ENCODE measurements at places on chromosomes 7 and 10. TPM values are rescaled to one million over a fixed set of nuclear protein-coding genes. Genes with fewer than 3 reads are reported as not detected.
A peak's percentile ranks its signal among the peaks of the same experiment; 100 is the strongest.

DNA sequence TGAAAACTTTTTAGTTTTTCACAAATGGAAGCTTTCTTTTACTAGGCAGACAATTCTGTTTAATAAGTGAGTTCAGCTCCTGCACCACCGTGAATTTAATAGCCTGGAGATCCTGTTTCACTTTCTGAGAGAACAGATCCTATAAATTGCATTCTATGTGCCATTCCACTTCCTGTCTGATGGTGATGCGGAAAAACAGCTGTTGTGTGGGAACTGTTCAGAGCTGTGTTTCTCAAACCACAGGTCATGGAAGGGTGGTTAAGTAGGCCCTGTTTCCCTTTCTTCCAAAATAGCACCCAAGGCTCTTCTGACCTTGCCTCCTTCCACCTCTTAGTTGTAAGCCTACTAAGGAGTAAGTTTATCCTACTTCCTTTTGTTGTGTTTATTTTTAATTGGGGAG, 97.2 kb upstream of the DKK1 start:
- DNase-seq: no peak

DNA sequence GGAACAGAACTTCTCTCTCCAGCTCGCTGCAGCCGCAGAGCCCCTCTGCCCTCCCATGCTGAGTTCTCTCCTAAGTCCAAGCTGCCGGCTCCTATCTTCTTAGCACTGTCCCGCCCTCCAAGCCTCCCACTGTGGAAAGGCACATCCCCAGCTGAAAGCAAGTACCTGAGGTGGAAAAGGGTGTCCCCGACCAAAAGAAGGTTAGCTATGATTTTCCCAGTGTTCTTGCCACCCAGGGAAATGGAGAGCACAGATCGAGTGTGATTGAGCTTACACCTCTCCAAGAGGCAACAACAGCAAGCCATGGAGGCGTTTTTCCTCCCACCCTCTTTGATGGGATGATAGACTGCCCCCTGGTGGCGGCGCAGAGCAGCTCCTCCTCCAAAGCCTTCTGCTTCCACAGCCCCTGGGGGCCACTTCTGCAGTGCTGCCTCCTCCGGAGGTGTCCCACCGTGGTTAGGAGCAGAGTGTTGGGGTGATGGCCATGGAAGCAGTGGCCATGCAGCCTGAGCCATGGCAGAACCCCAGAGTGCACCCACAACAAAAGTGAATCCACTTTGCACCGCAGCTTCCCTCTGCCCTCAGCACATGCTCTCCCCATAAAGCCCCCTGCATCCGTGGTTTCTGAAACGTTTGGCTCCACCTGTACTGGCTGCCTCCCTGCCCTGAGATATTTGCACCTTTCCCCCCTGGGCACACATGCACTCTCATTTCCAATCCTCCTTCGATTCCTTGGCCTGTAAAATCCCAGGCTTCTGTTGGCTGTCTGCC, 143.1 kb upstream of the STK17A start:
- DNase-seq: peak; percentile 68

GRCh38 chr7:70706698-70707097, 425.2 kb upstream of the GALNT17 start:
- no peak for DNase-seq

Gene C10orf90
- not detected for total RNA-seq

DNA sequence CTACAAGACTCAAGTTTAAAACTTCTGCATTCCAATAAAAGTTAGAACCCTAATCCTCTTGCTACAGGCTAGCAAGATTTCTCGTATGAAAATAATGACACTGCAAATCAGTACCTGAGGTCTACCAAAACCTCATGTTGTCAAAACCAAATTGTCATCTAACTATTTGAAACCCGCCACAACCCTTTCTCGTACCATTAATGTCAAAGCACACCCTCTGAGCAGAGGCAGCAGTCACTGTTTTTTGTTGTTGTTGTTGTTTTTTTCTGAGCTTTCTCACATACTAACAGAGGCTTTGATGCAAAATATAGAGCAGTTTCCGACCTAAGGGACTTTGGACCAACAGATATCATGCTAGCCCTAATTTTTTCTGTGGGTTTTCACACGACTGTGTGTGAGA, 563.9 kb upstream of the C7orf33 start:
- no peak for DNase-seq

Gene FOXL3
- total RNA-seq: not detected

DNA sequence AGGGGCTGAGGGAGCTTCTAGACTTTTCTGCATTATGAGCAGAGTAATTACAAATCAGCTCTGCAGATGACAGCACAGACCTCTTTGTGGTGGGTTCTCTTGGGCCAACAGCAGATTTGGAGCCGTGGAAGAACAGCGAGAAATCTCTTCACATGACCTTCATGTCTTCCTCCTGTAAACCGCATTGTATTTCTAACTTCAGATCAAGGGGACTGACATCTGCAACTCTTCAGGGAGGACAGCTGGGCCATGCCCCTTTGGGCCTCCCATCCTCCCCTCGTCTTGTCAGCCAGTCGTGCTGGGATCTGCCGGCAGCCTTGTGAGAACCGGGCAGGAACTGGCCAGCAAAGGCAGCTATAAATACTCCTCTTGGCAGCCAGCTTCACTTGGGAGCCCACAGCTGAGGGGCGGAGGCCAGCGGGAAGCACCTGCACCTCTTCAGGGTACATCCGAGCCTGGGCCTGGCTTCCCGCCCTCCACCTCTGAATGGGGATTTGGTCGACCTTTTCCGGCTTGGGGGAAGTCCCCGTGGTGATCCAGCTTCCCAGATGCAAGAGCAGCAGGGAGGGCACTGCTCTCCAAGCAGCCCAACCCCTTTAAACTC, 54.7 kb downstream of the STEAP1B start:
- DNase-seq: no peak

- DNase-seq: no peak
Observed at GRCh38 chr7:2181077-2181854, 51.5 kb downstream of the MAD1L1 start.

Gene LOXL4
- not detected for total RNA-seq

- DNase-seq: peak; percentile 8
Observed at GRCh38 chr10:86288695-86289576, 77.7 kb downstream of the GRID1 start.

- DNase-seq: no peak
Observed at GRCh38 chr7:42283553-42283952, 46.5 kb upstream of the GLI3 start.

- DNase-seq: no peak
Observed at GRCh38 chr10:72875250-72876055, 18.1 kb upstream of the OIT3 start.

- DNase-seq: no peak
Observed at GRCh38 chr7:2166625-2167280, 66.0 kb downstream of the MAD1L1 start.

GRCh38 chr7:18520450-18521235, 25.1 kb downstream of the HDAC9 start:
- DNase-seq: no peak

DNA sequence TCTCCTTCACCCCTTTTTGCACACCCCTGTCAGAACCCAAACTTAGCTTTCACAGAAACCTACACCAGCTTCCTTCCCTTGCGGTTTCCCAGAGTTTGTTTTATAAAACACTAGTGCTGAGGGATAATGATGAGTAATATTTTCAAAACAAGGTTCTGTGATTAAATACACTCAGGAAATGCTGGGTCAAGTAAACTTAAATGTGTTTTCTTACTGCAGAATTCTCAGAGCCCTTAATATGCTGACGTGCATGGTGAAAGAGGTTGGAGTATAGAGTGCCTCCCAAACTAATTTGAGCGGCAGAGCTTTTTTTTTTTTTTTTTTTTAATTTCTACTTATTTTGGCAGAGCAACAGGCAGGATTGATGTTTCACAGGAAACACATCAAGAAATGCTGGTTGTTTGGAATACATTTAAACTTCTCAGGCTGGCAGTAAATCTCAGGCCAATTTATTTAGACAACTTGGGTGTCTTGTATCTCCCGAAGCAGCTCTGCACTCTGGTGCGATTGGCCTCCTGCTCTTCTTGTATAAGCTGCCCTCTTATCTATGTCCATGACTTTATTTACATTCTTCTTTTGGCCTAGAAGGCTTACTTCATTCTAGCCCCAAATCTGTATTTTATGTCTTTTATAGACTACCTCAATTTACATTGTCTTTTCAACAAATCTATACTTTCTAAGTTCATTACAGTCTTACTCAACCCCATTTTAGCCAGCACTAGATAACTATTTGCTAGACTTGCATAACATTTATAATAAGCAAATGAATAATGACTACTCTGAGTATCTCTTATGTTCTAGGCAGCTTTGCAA, 165.4 kb downstream of the BMPER start:
- no peak for DNase-seq

Gene ADAM12
- total RNA-seq: 1.6 TPM

DNA sequence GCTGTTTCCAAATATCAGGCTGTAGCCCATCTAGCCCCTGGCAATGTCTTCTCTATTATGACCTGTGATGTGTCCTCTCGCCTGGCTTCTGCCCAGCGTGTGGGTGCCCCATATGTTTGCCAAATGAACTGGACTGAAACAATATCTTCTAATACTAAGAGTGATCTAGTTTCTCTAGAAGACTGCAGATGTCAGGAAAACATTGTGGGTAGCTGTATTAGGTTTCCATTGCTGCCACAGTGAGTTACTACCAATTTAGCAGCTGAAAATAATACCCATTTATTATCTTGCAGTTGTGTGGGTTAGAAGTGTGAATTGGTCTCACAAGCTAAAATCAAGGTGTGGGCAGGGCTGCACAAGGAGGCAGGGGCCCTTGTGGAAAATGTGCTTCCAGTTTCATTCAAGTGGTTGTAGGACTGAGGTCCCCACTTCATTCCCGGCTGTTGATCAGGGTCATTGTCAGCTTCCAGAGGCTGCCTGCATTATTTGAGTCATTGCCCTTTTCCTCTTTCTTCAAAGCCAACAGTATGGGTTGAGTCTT, 202.8 kb upstream of the BMPER start:
- DNase-seq: no peak

DNA sequence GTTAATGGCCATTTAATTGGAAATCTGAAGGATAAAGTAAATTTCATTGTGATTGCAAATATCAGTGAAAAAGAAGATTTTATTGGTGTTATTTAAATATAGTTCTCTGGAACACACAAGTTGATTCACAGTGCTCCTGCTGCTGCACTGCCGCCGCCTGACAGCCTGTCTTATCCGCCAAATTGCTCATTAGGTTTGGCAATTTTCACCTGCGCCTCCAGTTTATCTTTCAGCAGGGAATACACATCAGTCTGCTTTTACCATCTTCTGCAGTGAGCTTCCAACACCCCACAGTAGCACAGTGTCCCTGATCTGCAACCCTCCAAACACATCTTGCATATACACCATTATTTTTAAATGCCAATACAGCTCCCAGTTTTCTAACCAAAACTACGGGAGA, 308.3 kb downstream of the PARD3 start:
- DNase-seq: no peak

DNA sequence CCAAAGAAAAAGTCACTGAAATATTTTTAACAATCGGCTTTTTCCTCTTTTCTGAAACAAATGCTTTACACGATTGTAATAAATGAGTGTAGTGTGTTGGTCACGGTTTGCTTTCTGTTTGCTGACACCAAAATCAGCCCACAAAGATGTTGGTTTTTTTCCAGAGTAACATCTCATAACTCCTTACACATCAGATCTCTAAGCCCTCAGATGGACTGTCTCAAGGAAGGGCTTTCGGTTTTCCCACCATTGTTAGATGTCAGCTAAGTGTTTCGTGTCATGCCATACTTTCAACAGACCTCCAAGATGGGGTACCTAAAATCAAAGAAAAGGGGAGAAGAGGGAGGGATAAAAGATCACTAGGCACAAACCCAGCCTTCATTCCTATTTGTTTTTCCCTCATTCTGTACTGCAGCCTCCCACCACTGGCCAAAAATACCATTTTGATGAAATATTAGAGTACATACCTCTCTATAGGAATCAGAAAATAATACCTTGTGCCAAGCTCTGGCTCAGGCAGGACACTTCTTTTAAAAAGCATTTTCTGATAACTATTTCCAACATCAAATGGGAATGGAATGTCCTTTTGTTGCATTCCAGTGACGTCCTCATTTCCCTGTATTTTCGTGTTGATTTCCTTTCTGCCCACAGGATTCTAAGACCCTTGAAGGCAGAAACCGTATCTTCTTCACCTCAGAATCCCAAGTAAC, 159.1 kb downstream of the DGKI start:
- DNase-seq: no peak

All from activated CD8-positive, alpha-beta T cell treated with anti-CD3 and anti-CD28 coated beads, Interleukin-2, amount 10 ng/mL, durations not matched to agents 7 days and 5 days (primary cell).